Muscle of leg (tissue), 16 donors: ENCODE measurements at places on chromosomes 3 and 15. TPM values are rescaled to one million over a fixed set of nuclear protein-coding genes. Genes with fewer than 3 reads are reported as not detected.

Gene UPK1B
- polyA plus RNA-seq, result 0.43 TPM

Gene DNAH12
- 0.26 TPM for polyA plus RNA-seq

Gene SAMD7
- not detected for polyA plus RNA-seq

- no peak for DNase-seq
These were observed 166.0 kb downstream of the DPH6 start for GRCh38 chr15:35379972-35380371.
